ENCODE measurements at places on chromosomes 13 and 19.

DNA sequence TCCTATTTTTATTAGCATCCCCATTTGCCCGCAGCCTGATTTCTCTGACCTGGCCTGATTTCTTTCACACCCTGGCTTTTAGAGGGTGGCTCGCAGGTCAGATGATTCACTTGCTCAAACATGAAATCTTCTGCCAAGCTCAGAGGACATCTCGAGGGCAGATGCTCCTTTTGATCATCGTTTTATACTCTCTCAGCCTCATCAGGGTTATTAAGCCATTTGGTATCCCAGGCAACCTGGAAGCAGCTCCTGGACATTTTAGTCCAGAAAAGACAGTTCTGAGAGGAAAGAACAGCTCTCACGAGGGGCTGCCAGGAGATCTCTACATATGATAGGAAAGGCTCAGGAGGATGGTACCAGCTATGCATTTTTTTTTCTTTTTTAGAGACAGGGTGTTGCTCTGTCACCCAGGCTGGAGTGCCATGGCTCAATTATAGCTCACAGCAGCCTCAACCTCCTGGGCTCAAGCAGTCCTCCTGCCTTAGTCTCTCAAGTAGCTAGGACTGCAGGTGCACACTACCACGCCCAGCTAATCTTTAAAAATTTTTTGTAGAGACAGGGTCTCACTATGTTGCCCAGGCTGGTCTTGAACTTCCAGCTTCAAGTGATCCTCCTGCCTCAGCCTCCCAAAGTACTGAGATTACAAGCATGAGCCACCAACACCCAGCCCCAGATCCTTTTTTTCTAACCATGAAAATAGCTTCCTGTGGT lies 165.4 kb downstream of the KATNAL1 start:
- DNase-seq = no peak

DNA sequence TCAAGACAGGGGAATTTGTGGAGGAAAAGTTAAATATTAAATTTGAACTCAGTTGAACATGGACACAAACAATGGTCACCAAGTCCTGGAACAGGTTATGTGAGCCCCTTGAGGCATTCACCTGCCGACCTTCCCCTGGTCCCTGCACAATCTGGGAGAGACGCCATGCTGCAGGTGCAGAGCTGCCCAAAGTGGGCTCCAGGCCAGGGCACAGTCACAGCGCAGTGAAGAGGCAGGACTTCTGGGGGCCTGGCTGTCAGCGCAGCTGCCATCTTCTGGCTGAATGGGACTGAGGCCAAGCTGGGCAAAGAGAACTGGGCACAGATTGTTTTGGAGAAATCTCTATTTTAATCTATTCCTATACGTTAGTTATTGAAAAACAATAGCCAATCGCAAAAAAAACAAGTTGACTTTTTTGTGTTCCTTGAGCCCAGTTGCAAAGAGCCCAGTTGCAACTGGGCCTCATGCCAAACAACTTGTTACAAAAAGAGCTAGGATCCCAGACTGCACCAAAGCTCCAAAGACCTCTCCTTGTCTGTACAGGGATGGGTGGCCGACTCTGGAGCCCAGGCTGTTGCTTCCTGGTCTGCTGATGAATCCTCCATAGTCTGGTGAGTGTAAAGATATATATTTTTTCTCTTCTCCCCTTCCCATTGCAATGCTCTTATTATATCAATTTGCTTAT lies 1.2 kb upstream of the ZNF626 start:
- DNase-seq = no peak

DNA sequence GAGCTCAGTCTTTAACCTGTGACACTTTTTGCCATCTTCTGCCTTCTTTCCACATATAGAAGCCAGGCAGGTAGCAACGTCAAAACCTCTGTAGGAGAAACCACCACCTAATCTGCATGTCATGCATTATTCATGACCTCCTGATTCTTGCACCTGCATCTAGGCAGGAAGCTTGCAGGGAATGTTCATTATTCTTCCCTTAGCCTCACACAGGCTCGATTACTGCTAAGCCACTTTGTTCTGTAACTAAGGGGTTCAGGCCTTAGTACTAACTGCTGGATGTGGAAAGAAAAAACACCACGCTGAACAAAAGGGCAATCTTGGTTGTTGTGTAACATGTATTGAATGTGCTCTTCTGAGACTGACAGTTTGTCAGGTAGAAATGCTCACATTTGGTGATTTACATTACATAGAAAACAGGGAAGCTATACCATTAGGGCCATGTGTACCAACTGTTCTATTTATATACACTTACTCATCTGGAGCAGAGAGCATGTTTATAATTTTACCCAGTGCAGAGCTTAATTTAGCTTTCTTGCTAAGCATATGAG lies 366.9 kb downstream of the KLF12 start:
- no peak for DNase-seq

GRCh38 chr13:48923376-48923775 lies 52.3 kb upstream of the FNDC3A start:
- no peak for DNase-seq

- no peak for DNase-seq
Observed at GRCh38 chr19:55453511-55454260, 7.8 kb downstream of the ISOC2 start.

- DNase-seq = no peak
Observed at GRCh38 chr13:30796132-30796572, 60.8 kb downstream of the ALOX5AP start.

Data from activated T-cell treated with anti-CD3 and anti-CD28 coated beads for 48 hours (primary cell).